ENCODE measurements at places on chromosomes 5 and 9.

DNA sequence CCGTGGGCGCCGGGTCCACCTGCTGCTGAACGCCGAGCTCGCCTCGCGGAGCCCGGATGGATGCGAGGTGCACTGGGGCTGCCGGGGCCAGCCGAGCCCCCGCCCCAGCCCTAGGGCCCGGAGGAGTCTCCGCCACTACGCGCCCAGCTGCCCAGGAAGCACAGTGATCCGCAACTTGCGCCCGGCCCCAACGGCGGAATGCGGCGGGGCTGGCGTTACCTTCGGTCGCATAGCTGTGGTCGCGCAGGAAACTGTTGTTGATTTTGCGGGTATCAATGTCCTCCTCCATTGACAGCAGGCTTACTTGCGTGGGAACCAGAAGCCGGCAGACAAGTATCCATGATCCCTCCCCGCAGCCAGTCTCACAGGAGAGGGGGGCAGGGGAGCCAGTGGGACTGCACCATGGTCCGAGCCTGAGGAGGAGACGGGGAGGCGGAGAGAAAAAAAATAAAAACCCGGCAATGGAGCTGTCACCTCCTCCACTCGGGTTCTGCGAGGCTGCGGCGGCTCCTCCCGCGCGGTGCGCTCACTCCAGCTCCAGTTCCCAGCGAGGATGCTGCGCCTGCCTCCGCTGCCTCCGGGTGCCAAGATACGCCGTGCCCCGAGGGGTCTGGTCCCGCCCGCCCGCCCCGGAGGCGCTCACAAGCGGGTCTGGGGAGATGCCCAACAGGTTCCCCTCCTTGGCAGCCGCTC, 628 bp downstream of the PPP2R2B start:
- no peak for DNase-seq

- DNase-seq = no peak
Measured at GRCh38 chr9:15374310-15374709, 48.4 kb upstream of the SNAPC3 start.

- DNase-seq = no peak
Measured at GRCh38 chr9:21141427-21141882, at the start of gene IFNW1. TSS of gene IFNW1 (minus strand) at chr9:21141832. CDS start at chr9:21141570, 262 bp downstream.

DNA sequence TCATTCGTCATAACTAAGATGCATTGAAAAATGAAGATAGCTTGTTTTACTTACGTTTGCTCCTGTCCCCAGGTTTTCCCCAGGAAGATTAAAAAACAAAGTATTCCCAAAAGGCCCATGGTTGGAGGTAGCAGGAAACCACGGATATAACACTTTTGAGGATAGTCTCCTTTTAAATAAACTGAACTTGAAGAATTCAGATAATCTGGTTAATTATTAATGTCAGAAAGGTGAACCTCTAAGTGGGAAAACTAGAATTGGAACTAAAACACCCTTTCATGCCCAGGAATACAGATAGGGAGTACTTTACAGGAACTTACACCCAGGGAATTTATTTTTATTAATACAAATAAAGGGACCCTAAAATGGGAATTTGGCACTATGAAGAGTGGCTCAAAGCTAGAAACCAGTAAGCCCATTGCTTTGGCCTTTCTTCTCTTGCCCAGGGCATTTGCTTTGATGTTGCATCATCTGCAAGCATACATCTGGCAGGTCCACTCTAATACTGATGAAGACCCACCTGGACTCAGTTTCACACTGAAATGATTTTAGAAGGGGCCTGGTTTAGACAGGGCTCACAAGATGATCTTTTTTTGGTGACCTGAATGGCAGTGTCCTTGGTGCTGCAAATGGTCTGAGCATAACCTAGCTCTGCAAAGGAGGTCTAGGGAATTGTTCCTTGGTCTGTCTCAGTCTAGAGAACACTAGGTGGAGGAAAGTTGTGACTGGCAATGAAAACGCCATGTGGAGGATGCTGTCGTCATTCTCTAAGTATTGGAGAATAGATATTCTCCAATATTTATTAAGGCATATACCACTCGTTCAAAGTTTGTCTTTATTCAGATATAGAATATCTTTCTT, at the start of gene C5:
Gene C5, minus strand, starts transcription at position 148 of the 861 bp plus-strand sequence. Its CDS starts 29 bp downstream, at position 119.
- DNase-seq = no peak

GRCh38 chr5:131607418-131607817, 27.6 kb downstream of the RAPGEF6 start:
- no peak for DNase-seq

DNA sequence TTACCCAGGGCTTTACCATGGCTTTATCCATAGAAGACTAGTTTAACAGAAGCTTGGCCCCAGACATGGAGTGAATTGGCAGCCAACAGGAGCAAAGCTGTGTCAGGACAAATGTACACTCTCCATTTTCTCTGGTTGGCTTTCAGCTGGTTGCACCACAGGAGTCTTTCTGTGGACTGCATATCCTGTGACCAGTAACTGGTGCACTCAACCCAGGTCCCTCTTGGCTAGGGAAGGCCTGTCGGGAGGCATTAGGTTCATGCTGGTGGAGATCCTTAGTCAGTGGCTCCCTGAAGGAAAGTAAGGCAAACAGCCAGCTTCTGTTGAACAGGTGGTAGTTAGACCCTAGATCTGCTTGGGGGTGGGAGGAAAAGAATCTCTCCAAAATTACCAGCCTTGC, 146.9 kb upstream of the TLX3 start:
- no peak for DNase-seq

DNA sequence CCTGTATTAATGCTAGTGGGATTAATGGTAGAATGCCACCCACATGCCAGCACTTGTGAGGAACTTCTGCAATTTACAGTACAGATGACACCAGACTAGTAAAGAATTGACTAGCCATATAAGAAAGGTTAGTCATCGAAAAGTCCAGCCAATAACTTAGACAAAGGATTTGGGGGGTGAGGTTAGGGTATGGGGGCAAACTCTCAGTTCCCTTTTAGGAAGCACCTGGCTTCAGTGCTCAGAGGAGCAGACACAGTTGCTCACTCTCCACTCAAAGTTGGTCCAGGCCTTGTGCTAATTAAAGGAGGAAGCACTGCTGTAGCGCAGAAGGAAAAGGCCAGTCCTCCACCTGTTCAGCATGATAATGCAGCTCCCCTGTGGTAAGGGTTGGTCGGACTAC, 25.2 kb downstream of the TGFBR1 start:
- DNase-seq = peak; percentile 89

- no peak for DNase-seq
Measured at GRCh38 chr5:43427306-43427705, 15.1 kb upstream of the CCL28 start.

DNA sequence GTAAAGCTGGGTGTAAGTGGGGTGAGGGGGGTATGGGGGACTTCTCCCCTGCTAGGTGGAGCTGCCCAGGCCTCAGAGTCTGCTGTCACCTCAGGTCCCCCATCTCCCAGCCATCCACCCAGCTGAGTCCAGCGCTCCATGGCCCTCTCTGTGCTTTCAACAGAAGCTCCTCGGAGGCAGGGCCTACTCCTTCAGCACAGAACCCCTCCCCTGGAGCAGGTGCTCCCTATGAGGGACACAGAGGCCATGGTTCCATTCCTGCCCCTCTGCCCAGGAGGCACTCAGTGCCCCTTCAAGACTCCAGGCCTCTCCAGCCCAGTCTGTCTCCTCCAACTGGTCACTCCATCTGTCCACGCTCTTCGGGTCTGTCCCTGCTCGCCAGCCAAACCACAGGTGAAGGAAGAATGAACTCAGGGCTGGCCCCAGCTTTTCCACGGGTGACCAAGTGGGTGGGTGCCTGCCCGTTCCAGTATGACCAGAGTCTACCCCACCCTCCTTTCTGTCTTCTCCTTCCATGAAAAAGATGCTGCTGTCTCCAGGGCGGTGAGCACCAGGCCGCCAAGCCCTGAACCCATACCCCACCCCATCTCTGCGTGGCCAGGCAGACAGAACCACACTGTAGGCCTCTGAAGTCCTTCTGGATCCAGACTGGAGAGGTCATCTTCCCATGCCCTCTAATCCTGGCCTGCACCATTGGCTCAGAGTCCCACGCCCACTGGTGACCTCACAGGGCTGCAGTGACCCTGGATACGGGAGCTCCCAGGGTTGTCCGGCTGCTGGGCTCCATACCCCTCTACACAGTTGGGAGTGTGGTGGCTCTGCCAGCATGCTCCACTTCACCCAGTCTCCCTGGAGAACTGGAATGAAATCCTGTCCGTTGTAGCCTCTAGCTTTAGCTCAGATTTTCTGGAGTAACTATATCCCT, 11.9 kb downstream of the GBGT1 start:
- no peak for DNase-seq

- DNase-seq = no peak
Measured at GRCh38 chr5:61625137-61625561, 293.1 kb downstream of the ZSWIM6 start.

GRCh38 chr9:26412446-26412845, 480.2 kb downstream of the CAAP1 start:
- DNase-seq = no peak

Measured in bone marrow (tissue), 2 donors.